NCI-H1048 (cell line): ENCODE measurements at places on chromosomes 4 and X.

DNA sequence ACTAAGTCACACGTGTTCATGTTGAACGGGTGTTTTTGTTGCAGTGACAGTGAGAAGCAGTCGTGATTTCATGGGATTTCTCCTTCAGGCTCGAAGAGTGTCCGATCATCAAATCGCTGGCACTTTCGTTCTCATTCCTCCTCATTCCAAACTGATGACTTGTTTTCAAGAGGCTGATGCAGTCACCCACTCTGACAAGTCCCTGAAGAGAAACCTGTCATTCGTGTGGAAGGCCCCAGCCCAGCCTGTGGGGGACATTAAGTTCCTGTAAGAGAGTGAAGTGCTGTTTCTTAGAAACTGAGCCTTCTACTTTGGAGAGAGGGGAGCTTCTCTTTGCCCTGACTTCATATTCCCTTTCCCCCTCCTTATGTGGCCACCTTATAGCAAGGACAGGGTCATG lies 8.0 kb downstream of the REELD1 start:
- DNase-seq: no peak

DNA sequence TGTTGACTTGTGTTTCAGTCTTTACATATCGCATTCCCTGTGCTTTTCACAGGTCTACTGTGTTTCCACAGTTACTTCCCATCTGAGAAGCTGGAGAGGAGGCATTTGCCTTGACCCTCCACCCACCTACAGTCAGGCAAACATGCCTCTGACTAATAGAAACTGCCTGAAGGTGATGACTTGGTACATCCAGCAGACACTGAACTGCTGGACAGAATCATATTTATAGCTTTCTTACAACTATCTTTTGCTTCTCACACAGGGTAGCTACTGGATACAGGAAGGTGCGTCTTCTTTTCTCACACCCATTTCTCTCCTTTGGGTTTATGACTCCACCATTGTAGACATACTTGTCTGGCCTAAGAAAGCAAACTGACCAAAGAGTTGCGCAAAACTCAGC lies 58.0 kb downstream of the VGLL1 start:
- no peak for DNase-seq

DNA sequence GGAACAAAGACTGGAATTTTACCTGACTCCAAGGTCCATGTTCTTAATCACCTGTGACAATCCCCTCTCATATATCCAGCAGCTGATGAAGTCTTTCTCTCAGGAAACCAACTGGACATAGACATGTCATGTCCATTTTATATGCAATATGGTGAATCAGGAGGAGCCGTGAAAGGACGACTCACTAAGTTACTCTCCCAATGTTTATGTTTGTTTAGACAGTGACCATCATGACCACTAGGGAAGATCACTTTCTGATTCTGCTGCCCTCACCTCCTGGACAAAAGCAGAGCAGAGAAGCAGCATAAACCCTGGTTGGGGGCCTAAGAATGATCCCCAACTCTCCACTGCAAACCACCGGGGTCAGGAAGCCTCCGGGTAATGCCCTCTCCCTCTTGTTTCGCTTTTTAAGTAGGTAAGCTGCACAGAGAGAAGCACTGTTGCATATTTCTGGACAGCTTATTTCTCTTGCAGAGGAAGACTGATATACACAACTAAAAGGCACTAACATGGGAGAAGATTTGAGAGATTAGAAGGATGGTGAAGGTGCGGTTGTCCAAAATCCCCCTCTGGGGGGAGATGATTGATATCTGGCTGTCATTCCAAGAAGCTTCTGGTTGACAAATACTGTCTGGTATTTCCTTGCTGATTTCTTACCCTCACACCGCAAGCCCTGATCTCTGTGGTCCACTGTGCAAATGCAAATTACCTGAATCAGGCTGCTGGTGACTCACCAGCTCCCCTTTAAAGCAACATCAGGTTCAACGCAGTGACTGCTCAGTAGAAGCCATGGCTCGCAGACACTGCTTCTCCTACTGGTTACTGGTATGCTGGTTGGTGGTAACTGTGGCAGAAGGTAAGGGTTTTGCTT lies at the start of gene ODAPH:
Gene ODAPH, plus strand, starts transcription at position 773 of the 871 bp plus-strand sequence. Its CDS starts 17 bp downstream, at position 790.
- no peak for DNase-seq

DNA sequence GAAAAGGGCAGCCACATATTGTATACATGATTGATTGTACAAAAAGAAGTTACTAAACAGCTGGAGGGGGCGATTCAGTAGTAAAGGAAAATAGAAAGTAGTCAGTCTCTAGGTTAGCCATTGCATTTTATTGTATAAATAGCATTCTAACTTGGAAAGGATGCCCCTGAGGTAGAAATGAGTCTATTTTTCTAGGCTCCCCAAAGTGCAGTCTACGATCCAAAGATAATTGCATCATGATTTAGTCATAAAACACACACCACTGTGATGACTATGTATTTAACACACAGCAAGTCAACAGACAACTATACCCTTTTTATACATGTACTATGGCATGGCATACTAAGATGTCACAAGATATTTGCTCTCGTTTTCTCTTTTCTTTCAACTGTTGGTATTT lies 204.9 kb downstream of the APBB2 start:
- DNase-seq: no peak

DNA sequence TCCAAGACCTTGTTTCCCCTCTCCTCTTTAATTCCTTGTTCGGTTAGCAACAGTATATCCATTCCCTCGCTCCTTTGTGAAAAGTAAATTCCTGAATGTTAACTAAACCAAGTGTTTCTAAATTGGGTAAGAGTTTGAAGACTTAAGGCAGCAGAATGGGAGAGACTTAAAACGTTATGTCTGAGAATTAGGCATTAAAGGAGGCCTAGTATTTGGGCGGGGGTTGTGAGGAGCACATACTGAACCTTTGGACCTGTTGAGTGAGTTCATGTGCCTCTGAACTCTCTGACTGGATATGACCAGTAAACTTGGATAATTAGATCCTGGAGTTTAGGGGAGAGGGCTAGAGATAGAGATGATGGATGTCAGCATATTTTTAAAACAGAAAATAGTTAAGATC lies 1.2 kb downstream of the MSMO1 start:
- no peak for DNase-seq

DNA sequence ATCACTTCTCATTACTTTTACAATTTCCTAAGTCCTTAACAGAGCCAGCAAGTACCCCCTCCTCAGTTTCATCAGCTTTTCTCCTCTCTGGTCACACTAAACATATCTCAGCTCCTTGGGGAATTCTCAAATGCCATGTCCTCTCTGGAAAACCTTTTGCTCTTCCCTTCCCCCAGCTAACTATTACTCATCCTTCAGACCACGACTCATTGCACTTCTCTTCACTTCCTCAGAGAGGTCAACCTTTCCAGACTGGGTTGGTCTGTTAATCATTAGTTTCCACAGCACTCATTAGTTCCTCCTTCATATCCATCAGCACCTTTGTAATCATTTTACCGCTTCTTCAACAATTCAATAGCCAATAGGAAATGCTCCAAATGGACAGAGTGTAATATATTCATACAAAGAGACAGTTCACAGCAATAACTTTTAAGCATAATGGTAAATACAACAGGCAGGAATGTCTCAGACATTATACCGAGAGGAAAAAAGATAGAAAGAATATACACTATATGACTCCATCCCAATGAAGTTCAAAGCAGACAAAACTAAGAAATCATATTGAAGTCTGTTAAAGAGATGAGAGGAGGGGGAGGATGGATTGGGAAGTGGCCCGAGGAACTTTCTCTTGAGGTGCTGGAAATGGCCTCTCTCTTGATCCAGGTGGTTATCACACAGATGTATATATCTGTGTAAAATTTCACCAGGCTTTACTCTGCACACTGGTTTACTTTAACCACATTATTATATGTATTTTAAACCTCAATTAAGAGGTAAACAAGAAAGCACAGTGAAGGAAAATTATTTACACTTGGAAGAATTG lies 39.6 kb downstream of the DDX60L start:
- no peak for DNase-seq

DNA sequence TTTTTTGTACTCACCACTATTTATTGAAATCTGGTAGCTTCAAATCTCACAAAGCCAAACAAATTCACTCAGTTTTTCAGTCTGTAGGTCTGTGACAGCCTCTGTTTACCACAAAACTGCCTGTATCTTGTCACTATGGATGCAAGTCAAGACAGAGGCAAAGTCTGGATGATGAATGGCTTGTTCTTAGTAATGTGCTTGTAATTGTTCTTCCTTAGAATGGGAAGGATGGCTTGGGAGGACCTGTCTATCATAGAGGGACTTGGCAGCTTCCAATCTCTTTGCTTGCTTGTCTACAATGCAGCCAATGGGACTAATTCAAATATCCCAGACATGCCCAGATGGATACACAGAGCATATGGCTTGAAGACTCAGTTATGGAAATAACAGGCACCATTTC lies 141.2 kb upstream of the SCML1 start:
- no peak for DNase-seq

- DNase-seq: no peak
Measured at GRCh38 chrX:150074175-150074574, 135.9 kb upstream of the EOLA2 start.

GRCh38 chrX:129606918-129607317 lies 47.8 kb downstream of the APLN start:
- DNase-seq: peak; percentile 2

DNA sequence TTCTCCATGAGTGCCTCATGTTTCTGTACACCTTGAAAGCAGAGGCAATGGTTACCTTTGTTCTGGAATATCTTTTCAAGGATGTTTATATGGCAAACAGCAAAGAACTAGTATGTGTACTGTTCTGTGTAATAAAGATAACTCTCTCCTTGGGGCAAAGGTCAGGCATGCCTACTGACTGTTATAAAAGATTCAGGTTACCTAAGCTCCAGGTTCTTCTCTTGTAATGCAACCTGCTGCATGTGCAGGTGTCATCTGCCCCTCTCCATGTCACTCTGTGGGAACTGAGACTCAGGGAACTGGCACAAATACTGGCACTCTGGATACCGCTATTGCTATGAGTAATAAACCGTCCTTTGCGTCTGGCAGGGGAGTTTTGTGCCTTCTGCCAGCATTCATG lies 5.4 kb upstream of the TRPC3 start:
- DNase-seq: no peak

DNA sequence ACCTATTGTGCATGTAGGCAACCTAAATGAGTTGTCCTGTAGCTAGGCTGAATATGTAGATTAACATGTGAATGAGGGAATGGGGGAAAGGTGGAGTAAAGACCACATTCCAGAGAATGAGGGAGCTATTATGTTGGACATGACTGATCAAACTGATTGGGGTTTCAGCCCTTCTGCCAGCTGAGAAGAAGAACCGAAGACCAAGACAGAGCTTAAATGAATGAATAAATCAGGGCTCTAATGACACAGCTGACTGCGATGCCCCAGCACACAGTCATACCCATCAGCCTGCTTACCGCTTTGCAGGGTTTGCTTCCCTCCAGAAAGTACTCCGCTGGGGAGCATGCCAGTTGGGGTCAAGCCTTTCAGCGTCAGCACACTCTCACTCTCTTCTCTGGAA lies 315.4 kb downstream of the PPP3CA start:
- no peak for DNase-seq

GRCh38 chrX:107677501-107677901 lies 49.2 kb downstream of the PRPS1 start:
- DNase-seq: no peak

DNA sequence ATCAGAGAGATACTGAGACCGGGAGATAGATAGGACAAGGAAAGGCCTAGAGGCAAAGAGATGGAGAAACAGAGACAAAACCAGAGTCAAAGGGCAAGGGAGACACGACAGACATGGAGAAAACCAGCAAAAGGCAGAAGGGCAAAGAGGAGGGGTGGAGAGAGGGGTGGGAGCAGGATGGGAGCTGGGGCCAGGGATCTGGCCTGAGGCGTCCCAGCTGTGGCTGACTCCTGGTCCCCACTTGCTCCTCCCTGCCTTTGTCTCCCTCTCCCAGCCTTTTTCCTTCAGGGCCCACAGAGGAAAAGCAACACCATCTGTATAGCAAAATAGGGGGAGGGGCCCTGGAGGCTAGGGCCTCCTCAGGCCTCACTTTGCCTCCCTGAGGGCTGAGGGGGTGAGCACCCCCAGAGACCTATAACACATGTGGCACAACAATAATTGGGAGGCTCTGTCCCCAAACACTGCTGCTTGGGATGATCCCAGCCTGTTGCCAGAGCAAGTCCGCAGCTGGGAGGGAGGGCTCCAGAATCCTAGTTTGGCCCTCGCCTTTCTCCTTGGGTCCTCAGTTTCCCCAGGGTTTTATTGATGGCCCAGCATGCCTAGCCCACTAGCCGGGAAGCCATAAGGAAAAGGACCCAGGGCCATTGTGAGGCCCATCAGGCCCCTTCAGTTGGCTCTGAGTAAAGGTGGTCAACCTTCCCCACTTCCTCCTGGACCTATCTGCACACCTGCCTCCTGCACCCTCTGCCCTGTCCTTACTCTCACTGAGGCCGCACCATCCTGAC lies 96.8 kb downstream of the PJA1 start:
- no peak for DNase-seq

DNA sequence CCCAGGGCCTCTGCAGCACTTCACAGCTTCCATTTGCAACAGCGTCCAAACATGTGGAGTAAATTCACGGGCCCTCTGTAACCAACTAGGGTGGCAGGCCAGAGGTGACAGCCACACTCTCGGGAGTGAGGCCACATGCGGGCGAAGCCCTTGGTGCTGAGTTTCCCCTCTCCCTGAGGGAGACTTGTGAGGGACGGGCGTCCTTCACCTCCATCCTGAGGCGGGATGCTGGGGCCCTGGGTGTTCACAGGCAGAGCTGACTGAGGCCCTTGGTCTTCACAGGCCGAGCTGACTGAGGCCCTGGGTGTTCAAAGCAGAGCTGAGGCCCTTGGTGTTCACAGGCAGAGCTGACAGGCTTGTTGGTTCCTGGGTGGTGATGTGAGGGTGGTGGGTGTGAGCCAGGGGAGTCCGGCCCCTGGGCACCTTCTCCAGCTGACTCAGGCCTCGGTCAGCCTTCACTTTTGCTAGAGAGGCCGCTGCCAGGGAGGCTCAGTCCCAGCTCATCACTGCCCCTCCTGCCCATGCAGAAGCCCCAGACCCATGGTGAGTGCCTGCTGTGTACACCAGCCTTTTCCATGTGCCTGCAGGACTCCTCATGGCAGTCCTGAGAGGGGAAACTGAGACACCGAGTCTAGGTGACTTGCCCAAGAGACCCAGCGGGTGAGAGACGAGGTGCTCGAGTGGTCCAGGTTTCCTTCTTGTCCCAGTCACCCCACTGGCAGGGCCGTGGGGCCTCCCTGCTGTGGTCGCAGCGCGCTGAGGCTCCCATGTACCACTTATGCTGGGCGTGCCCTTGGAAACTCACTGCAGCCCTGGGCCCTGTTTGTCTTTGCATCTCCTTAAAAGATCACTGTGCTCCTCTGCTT lies 8.5 kb downstream of the WFS1 start:
- no peak for DNase-seq
